ENCODE measurements at places on chromosomes 7 and 10.

DNA sequence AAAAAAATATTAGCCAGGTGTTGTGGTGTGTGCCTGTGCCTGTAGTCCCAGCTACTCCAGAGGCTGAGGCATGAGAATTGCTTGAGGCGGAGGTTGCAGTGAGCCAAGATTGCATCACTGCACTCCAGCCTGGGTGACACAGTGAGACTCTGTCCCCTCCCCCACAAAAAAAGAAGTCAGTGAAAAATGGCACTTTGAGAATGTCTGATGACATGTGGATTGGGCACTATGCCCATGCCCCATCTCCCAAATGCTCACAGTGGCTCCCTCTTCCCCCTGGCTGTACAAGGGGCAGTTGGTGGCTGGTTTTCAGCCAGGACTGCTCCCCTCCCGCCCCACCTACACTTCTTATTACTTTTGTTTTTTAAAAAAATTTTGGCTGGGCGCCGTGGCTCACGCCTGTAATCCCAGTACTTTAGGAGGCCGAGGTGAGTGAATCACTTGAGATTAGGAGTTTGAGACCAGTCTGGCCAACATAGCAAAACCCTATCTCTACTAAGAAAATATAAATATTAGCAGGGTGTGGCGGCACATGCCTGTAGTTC lies 26.1 kb downstream of the IL15RA start:
- DNase-seq, result no peak

GRCh38 chr7:118734541-118734940 lies 510.0 kb downstream of the ANKRD7 start:
- DNase-seq, result no peak

- no peak for DNase-seq
Observed at GRCh38 chr10:23294638-23295247, 49.9 kb downstream of the C10orf67 start.

GRCh38 chr7:85396676-85397075 lies 209.8 kb upstream of the SEMA3D start:
- no peak for DNase-seq

- no peak for DNase-seq
Observed at GRCh38 chr10:22229802-22230157, 12.0 kb upstream of the EBLN1 start.

DNA sequence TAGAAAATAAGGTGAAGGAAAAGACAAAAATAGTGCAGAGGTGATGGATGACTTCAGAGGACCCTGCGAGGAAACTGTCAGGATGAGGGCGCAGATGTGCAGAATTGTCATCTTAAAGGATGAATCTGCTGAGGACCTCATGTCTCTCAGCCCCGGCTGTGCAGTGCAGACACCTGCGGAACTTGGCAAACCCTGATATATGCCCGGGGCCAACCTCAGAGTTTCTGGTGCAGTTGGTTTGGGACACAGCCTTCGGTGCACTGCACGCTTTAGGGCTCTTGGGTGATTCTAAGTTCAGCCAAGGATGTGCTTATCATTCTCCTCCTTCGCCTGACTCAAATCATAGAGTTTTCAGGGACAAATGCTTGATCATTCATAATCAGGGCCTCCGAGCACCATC lies 310.1 kb downstream of the TCERG1L start:
- DNase-seq, result no peak

- no peak for DNase-seq
Observed at GRCh38 chr10:123327896-123328295, 173.7 kb downstream of the BUB3 start.

DNA sequence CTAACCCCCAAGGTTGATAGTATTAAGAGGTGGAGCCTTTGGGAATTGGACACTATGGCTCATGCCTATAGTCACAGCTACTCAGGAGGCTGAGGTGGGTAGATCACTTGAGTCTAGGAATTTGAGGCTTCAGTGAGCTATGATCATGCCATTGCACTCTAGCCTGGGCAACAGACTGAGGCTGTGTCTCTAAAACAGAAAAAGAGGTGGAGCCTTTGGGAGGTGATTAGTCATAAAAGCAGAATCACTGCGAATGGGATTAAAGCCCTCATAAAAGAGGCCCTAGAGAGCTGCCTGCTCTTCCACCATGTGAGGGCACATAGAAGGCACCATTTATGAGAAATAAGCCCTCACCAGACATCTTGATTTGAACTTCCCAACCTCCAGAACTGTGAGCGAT lies 81.9 kb downstream of the SKAP2 start:
- DNase-seq, result no peak

DNA sequence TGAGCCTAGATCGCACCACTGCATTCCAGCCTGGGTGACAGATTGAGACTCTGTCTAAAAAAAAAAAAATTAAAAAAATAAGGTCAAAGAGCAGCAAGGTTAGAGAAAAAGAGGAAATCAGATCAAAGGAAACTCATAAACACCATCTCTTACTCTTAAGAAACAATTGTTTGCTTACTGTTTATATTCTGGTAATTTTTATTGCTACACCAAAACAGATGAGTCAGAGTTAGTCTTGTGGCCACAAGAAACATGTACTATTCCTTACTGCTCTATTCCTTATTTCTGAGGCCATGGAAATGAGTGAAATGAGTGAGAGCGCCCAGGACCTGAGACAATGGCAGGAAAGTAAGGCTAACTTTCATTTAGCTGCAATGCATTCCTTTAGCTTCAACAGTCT lies 387.3 kb downstream of the HPSE2 start:
- no peak for DNase-seq

DNA sequence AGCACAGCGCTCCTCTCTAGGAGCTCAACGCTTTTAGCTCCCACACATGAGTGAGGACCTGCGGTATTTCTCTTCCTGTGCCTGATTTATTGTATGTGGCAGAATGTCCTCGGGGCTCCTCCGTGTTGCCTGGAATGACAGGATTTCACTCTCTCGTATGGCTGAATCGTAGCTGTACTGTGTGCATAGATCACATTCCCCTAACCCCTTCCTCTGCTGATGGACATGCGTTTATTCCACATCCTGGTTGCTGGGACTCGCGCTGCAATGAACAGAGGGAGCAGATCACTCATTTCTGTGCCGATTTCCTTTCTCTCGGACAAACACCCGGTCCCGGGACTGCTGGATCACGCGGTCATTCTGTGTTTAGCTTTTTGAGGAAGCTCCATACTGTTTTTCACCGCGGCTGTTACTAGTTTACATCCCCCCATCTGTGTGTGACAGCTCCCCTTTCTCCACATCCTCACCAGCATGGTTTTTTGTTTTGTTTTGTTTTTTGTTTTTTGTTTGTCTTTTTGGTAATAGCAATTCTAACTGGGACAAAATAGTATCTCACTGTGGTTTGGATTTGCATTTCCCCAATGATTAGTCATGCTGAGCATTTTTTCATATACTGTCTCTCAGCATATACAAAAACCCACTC lies 76.3 kb downstream of the FOXL3 start:
- DNase-seq, result no peak

GRCh38 chr10:29387269-29387668 lies 98.4 kb downstream of the LYZL1 start:
- DNase-seq, result no peak

- DNase-seq, result no peak
Observed at GRCh38 chr10:119775529-119775928, 49.7 kb downstream of the INPP5F start.

GRCh38 chr7:3412871-3413270 lies 111.8 kb downstream of the SDK1 start:
- DNase-seq, result no peak

- DNase-seq, result no peak
Observed at GRCh38 chr7:2037808-2038522, 194.8 kb downstream of the MAD1L1 start.

DNA sequence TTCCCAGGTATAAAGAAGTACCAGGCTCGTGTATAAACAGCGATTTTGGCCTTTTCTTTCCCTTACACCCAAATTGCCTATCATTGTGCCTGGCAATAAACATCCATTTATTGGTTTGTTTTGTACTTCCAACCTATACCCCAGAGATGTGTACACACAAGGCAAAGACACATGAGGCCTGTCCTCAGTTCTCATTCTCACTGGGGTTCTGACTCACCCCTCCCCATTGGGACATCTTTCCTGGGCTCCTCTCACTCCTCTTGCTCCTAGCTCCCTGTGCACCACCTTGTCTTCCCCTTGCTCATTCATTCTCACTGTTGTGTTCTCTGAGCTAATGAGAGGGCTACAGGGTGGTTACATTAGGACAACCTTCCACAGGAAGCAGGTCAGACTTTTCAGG lies 240.7 kb downstream of the ANK3 start:
- no peak for DNase-seq

- DNase-seq, result no peak
Observed at GRCh38 chr10:110725801-110726630, 81.9 kb downstream of the RBM20 start.

GRCh38 chr10:110353244-110354119 lies 48.8 kb upstream of the SMNDC1 start:
- DNase-seq, result peak; percentile 64

GRCh38 chr10:131843089-131843595 lies 57.7 kb upstream of the PPP2R2D start:
- DNase-seq, result no peak

- DNase-seq, result no peak
Observed at GRCh38 chr10:101453318-101453717, 99.4 kb downstream of the BTRC start.

DNA sequence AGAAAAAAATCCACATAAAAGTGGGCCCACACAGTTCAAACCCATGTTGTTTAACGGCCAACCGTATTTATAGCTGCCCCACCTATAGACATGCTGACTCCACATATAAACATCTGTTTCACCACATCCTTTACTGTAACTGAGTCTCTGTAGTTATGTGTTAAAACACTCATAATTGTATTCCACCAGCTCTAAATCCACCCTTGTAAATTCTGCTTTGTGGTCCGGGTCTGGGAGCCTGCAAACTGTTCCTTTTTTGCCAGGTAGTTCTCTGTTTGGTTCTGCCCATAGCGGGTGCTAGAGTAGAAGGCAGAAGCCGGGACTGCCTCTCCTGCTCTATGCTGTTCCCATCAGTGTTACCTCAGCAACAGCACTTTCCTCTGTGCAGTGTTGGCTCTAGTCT lies 20.2 kb upstream of the FHIP2A start:
- no peak for DNase-seq

- peak; percentile 28 for DNase-seq
Observed at GRCh38 chr10:119341459-119342301, 134.3 kb downstream of the GRK5 start.

GRCh38 chr10:56181607-56182006 lies 179.5 kb downstream of the ZWINT start:
- DNase-seq, result no peak
